ENCODE measurements at places on chromosomes 3 and 15.
A peak's percentile ranks its signal among the peaks of the same experiment; 100 is the strongest.

DNA sequence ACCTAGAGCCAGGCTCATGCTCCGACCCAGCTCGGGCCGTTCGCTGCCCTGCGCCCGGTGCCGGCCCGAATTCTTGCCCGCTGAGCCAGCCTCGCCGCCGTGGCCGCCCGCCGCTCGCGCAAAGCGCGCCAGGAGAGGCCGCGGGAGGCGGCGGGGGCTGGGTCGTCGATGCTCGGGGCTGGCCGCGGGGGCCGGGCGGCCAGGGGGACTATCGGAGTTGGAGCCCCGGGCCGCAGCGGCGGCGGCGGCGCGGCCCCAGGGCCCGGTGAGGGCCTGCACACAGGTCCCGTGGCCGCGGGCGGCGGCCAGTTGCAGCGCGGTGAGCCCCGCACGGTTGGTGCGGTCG is 1.1 kb downstream of the ANKRD63 start:
- DNase-seq, result no peak

DNA sequence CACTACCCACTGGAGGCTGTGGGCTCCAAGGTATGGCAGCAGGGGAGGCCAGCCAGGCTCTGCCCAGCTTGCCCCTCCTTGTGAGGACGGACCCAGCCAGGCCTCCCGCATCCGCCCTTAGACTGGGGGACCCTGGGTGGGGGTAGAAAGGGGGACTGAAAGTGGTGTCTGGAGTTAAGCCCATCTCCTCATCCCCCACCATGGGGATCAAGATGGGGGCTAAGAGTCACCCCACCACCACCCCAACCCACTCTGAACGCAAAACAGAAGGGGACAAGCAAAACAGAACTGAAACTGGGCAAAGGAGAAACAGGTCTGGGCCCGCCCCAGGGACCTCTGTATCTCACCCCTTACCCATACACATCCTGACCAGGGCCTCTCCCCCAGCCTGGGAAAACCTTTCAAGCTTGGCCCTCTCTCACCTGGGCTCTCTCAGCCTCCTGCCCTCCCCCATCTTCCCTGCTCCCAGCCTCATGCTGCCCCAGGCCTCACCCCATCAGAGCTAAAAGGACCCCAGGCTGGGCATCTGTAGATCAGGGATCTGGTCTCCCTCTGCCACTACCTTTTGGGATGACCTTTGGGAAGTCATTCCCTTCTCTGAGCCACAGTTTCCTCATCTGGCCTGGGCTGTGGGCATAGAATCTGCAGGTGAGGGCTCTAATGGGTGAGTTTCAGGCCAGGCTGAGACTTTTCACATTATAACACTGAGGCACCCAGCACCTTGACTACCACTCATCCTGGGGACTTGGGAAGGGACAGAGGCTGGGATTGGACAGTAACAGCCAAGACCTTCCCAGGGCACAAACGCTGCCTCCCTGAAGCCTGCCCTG is 30.0 kb upstream of the CYP11A1 start:
- no peak for DNase-seq

GRCh38 chr3:111808439-111808838 is 50.6 kb upstream of the PHLDB2 start:
- no peak for DNase-seq

- no peak for DNase-seq
Observed at GRCh38 chr15:67601073-67601472, 58.6 kb downstream of the MAP2K5 start.

DNA sequence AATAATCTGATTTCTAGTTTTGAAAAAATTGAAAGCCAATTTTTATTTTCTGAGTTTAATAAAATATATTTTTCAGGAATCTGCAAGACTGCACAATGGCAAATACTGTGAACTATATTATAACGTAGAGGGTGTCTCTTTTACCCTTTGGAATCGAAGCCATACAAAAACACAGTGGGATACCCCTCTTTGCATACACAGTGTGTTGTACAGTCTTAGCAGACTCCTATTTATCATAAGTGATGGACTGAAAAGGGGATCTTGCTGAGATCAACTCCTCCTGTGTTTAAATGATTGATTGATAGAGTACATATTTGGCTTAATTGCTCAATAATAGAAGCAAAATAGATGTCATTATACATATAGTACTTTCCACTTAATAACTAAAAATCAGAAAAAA is 981.2 kb downstream of the NSUN3 start:
- no peak for DNase-seq

GRCh38 chr3:184864000-184864399 is 52.0 kb downstream of the VPS8 start:
- DNase-seq, result no peak

GRCh38 chr3:169454823-169455222 is 208.7 kb downstream of the MECOM start:
- no peak for DNase-seq

DNA sequence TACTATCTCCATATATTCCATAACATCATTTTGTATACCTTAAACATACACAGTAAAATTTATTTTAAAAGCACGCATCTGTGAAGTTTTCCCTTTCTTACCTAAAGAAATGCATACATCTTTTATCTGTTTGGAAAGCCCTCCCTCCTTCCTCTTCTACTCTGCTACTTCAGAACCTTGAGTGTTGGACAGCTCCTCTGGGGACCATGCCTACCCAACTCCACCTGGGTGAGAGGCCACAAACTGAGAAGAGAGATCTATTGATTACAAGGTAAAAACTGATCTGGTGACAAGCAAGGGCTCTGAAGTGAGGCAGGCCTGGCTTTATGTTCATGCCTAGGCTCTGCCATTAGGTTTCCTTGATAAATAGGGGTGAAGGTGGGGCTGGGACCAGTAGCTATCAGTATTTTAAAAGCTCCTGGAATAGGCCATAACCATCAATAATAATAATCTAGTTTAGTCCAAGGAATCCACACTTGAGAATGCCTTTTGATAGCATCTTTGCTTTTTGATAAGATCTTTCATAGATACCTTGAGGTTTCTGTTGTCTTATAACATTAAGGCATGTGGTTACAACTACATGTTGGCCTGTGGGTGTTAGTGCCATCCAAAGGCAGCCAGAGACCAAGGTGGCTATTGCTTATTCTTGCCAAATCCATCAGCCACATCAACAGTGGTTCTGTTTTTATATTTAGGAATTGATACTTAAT is 148.8 kb downstream of the KCNMB2 start:
- no peak for DNase-seq

DNA sequence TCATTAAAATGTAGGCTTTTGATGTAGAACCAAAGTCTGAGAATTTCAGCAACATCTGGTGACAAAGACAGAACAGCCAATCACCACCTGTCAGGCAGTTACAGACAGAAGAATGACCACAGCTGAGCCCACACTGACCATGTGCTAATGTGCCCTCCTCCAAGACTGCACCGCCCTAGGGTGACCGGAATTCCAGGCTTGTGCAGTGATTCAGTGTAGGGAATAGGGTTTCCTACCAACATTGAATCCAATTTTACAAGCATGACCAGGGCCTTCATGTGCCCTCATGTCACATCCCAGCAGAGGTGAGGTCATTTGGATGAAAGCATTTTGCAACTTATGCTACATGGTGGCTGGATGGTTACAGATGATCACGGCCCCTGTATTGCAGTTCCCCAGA is 412.5 kb downstream of the SOX2 start:
- no peak for DNase-seq

- no peak for DNase-seq
Observed at GRCh38 chr3:150150633-150151032, 179.9 kb upstream of the PFN2 start.

- DNase-seq, result peak; percentile 53
Observed at GRCh38 chr3:187150599-187150998, 11.3 kb upstream of the RPL39L start.

- DNase-seq, result no peak
Observed at GRCh38 chr3:143182866-143183664, 63.5 kb downstream of the CHST2 start.

DNA sequence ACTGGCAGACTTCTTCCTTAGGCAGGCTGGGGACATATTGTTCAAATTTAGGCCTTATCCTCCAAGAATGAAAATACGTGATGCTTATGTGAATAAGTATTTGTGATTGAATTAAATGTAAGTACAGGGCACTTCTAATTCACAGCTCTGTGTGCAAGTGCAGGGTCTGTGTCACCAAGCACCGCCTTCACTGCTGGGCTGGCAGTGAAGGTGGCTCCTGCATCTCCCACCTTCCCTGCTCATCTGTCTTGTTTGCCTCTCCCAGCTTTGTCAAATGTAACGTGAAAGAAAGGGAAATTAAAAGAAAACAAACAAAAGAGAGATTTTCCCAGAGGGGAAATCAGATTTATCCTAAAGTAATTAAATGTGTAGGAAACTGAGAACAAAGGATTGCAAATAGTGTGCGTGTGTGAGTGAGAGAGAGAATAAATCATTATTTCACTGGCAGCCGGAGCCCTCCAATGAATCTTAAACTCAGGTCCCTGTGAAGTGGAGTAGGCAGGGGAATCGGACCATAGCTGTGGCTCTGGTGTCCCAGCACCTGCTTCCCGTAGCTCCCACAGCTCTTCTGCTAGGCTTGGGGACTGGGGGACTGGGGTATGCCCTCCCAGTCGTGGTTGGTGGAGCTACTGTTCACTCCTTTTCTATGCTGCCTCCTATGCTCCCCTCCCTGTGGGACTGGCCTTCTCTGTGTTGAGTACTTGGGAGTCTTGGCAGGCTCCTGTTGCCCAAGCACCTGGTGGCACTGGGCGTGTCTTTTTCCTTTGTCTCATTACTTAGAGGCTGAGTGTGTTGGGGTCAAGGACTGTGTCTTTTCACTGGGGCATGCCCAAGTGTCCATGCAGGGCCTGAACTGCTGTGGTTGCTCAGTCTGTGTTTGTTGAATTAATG is 222.2 kb downstream of the EPHB1 start:
- DNase-seq, result no peak

- DNase-seq, result no peak
Observed at GRCh38 chr15:33476908-33477307, 166.1 kb downstream of the RYR3 start.

DNA sequence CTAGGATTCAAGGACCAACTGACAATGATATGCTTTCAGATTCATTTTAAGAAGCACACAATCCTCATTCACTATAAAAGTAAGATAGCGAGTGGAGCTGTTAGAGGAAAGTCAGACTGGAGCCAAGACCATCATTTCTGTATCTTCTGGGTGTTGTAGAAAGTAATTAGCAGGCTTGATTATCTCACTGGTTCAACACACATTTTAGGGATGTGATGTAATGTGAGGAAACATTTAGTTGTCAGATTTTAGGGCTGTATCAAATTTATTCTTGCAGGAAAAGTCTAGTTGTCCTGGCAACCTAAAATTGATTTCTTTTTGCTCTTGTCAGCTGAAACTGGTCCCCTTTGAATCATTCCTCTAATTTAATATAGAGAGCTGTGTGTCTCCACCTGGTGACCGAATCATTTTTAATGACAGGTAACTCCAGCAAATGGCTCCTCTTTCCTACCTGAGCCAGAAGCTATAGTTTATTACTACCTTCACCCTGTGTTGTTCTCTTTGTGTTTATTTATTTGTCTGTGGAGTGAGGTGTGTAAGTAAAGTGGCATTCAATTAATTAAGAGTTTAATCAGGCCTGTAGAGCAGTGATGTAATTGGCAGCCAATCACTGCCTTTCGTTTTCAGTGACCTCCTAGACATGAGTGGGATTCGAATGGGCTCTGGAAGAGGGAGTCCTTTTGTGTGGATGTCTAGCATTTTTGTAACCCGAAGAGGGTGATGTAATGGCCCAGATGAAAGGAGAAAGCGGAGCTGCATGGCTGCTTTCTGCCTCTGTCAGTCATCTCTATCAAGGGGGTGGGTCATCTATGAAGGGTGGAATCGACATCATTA is 125.8 kb downstream of the LPP start:
- no peak for DNase-seq

- DNase-seq, result no peak
Observed at GRCh38 chr15:53808058-53808706, 48.7 kb upstream of the WDR72 start.

DNA sequence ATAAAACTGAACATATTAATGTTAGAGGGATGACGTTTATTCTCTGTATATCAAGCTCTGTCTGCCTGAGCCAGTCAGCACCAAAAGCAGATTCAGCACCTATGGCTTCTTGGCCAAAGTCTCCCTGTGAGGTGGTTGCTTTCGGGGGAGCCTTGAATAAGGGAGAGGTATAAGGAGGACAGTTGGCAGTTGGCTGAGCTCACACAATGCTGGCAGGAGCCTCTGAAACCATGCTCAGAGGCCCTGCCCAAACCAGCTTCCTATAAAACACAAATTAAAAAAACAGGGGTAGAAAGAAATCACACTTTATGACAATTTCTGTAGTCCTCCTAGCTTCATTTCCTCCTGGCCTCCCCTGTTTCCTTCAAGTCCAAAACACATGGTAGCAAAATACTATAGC is 18.8 kb downstream of the ARHGEF3 start:
- no peak for DNase-seq

DNA sequence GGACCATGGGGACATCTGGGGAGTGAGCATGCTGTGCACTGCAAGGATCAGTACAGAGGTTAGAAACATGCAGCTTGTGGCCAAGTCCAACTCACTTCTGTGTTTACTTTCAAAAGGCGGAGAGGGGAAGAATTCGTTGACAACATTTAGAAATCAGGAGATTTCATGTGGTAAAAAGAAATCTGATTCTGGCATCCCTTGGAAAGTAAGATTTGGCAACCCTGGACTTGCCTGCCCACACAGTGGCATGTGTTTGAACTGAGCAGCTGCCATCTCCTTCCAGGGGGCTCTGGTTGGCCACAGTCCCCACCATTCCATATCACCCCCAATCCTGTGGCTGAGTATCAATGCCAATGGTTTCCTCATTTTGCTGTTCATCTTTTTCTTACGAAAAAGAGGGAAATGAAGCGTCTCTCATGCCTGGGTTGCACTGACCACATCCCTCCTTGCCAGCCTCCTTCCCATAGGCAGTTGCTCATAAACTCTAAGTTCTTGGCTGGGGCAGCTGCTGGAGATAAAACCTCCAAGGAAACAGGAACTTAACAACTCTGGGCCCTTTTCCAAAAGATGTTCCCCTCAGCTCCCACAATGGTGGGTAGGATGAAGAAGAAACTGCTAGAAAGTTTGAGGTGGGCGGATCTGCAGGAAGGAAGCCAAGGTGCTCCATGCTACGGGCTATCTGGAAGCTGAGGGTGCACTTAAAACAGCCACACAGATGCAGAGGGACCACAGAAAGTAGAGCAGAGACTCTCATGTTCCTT is 29.2 kb downstream of the SLC6A11 start:
- no peak for DNase-seq

DNA sequence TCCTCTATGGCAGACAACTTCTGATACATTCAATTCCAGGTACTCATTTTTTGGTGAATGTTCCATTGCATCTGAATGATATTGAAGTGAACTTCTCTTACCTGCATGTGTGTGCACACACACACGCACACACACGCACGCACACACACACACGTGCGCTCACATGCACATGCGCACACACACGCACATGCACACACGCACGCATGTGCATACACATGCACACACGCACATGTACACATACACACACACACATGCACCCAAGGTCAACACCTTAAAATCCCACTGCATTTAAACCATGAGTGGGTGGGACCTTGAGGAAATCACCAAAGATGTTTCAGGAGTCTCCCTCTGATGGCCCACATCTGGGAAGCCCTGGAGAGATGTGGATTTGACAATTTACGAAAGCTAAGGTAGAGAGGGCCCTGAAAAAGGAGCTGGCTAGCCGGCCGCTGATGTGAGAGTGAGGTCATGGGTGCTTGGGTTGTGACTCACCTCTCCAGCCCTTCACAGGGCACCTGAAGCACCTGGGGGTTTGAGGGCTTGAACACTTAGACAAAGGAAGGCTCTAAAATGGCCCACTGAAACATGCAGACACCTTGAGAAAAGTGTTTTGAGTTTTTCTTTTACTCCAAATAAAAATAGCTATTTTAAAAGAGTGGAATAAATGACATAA is 269.1 kb upstream of the LRRFIP2 start:
- no peak for DNase-seq

All from stimulated activated CD4-positive, alpha-beta T cell treated with anti-CD3 and anti-CD28 coated beads, TNF-alpha, amount 100 ng/mL, for 1 hour (primary cell).